Activated CD4-positive, alpha-beta memory T cell treated with anti-CD3 and anti-CD28 coated beads for 36 hours (primary cell): ENCODE measurements at places on chromosomes 1 and 21.
A peak's percentile ranks its signal among the peaks of the same experiment; 100 is the strongest.

DNA sequence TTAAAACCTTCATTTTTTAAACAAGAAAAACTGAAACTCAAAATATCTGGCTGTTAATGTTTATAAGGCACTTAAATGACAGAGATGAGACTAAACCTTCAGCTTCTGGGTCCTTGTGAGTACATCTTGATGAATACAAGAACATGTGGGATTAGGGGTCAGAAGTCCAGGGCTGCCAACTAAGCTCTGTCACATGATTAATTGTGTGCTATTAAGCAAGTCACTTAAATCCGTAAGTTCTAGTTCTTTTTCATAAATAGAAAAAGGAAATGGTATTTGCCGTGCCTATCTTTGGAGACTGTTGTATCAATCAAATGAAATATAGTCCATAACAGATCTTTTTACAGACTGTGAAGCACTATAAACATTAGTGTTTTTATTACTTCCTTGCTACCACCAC lies 43.2 kb upstream of the KCTD3 start:
- DNase-seq, result no peak

DNA sequence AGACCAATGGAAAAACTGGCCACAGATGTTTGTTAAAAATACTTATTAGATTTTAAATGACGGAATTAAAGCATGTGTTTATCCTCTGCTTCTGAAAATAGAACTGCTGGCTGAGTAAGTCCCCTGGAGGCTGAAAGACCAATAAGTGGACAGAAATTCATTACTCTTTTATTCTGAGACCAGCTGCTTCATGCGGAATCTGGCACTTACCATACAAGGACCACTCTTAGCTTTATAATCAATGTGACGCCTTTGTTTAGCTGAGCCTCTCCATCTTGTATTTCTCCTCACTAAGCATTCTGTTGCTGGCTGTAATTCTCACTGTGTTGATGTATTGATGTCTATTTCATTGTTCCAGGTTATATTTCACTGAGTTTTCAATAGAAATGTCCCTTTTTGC lies 6.3 kb upstream of the EXO1 start:
- no peak for DNase-seq

DNA sequence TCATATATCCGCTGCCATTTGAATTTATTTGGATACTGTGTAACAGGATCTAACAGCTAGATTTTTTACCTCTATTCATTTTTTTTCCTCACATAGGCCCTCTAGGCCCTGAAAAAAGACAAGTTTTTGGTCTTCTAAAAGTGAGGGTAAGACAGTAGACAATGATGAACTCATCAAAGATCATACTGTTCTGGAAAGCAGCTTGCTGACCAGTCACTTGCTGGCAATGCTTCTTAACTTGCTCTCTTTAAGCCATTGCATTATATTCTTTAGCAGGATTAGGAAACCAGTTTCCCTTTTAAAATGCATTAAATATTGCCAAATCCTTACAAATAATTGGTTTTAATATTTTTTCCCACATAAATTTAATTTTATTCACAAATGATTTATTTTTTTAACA lies 65.5 kb downstream of the SYT14 start:
- no peak for DNase-seq

GRCh38 chr1:153344718-153345025 lies 4.0 kb downstream of the PGLYRP4 start:
- no peak for DNase-seq

- DNase-seq, result peak; percentile 74
Observed at GRCh38 chr1:46522184-46522968, 29.1 kb downstream of the KNCN start.

DNA sequence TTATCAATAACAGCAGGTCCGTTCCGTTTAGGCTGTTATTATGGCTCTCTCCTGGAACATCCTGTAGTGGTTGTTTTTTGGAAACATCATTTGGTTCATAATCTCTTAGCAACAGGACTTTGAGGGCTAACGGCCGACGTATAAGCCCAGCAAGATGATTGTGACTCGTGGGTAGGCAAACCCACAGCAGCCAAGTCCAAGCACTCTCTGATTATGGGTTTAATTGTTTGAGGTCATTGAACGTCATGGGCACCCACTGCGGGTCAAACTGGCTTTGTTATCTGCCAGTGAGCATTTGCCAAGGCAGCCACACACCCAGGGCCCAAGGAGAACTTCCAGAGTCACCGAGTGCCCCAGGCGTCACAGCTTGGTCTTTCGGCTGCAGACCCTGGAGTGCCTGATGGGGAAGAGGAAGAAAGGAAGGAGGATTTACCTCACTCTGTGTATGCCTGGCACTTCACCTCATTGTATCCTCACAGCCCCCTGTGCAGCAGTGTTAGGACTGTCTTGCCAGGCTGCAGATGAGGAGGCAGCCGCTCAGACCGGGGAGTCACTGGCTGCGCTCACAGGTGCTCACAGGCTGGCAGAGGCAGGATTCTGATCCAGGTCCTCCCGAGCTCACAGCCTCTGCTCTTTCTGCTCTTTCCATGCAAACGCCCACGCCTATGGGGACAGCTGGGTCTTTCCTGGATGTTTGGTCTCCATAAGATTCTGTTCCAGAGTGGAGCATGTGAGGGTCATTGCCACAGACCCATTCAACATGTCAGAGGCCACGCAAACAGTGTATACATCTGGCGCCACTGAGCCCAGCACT lies 30.8 kb upstream of the EPS8L3 start:
- peak; percentile 7 for DNase-seq

- no peak for DNase-seq
Observed at GRCh38 chr1:176494436-176494835, 31.5 kb downstream of the PAPPA2 start.

DNA sequence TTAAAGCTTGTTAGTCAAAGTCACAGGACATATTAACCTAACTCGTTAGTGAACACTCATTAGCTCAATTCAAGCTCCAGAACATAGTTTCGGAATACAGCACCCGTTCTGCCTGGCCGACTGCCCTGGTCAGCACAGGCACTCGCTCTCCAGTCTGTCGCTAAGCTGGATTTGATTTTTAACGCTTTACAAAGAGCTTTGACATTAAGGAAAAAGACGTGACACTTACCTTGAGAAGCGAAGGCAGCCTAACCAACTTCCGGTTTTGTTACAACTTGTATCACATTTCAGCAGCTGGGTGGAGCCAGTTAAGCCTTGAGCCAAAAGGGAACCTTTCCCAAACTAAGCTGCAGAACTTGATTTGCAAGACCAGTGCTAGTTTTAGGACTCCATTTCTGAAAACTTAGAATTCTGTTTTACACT lies at the start of gene FRRS1:
TSS of gene FRRS1 (minus strand) at position 258 of the 423 bp plus-strand sequence. CDS start 17,867 bp downstream, outside the sequence.
- peak; percentile 42 for DNase-seq

DNA sequence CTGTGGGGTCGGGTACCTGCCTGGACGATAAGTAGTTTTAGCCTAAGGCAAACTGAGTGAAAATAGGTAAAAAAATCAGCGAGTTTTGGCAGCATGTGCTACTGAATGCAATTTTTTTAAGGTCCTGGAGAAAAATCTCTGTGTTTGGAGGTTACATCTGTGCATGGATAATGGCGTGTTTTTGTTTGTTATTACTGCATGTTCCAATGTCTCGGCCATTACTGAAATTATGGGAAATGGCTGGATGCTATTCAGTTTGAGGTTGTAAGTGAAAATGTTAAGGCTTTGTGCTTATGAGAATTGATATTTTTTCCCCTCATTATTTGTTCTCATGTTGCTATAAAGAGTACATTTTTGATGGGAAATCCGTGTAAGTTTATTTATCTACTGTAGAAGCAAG lies 441.7 kb downstream of the PRDM2 start:
- DNase-seq, result no peak

DNA sequence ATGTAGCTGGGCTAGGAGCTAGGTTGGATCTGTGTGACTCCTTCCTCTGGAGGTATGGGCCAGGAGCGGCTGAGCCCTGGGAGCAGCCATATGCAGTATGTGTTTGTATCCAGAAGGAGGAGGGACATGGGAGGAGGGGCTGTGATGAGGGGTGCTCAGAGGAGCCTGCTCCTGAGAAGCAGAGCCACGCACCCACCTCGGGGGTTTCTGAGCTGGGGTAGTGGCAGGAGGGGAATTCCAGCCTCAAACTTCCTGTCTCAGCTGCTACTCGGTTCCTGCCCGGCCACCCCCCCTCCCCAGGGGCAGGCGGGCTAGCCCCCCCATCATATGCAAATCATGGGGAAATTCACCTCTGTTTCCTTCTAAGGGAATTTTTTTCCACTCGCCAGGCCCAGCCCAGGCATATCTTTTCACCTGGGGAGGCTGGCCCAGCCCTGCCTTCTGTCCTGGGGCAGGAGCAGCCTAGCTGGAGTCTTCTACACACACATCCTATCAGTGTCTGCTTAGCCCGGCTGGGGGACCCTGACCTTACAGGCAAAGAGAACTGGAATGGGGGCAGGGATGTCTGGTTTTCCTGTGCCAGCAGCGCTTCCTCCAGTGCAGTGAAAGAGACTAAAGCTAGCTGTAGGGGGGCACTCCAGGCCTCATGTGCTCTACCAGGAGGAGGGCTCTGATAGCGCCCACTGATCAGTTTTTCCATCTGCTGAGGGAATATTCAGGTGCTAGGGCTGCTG lies 3.0 kb downstream of the ZC3H12A start:
- DNase-seq, result peak; percentile 92
